ENCODE measurements at places on chromosomes 5 and 9. TPM values are rescaled to one million over a fixed set of nuclear protein-coding genes. Genes with fewer than 3 reads are reported as not detected.

The COL15A1 gene
- 8.9 TPM for total RNA-seq

The WWC1 gene
- total RNA-seq: 48.4 TPM

The FAM221B gene
- 0.25 TPM for total RNA-seq

DNA sequence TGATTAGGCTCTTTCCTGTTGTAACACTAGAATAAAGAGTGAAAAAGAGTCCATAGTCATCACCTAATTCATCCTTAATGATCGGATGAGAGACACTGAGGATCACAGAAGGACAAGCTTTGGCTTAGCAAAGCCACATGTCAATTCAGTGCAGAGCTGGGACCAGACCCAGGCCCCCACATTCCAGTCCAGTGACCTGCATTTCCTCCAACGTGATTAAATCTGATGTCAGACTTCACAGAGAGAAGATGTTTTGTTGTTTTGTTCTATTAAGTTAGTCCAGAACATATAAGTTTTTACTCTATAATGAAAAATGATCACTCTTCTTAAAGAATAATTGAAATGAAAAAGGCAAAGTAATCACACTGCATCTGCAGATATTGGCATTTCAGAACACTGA is 377.9 kb upstream of the PAPPA start:
- H3K4me1 ChIP-seq: no peaks in the 10 kb centered on the region
- H3K4me3 ChIP-seq: no peak overlapping the region
- H3K27me3 ChIP-seq: no peaks in the 10 kb centered on the region
- H3K27ac ChIP-seq: no peak overlapping the region
- no peaks in the 10 kb centered on the region for H3K36me3 ChIP-seq

GRCh38 chr5:135191084-135191826 is 157.2 kb upstream of the PITX1 start:
- no peak overlapping the region for H3K27ac ChIP-seq
- DNase-seq: peak; percentile 79
- peaks cover 51% of the 10 kb centered on the region for H3K27me3 ChIP-seq
- H3K36me3 ChIP-seq: no peaks in the 10 kb centered on the region
- H3K4me3 ChIP-seq: no peak overlapping the region
- H3K4me1 ChIP-seq: no peaks in the 10 kb centered on the region

DNA sequence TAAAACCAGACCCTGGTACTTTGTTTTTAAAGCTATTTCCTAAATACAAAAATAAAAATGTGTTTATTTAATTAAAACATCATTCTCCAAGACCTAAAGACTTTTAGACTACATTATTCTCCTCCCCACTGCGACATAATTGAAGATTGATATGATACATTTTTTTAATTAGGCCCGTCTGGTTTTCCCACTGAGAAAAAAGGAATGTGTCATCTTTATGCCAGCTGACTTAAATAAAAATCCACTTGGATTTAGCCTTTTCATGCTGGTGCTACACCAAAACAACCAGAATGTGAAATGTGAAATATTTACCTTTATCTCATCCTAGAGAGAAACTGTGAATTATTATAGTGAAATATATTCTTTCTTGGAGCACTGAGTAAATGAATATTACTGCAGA is 155.5 kb upstream of the PPP1R2B start:
- no peak for DNase-seq
- H3K36me3 ChIP-seq: no peaks in the 10 kb centered on the region
- no peak overlapping the region for H3K4me3 ChIP-seq
- no peaks in the 10 kb centered on the region for H3K27me3 ChIP-seq
- H3K4me1 ChIP-seq: no peaks in the 10 kb centered on the region

DNA sequence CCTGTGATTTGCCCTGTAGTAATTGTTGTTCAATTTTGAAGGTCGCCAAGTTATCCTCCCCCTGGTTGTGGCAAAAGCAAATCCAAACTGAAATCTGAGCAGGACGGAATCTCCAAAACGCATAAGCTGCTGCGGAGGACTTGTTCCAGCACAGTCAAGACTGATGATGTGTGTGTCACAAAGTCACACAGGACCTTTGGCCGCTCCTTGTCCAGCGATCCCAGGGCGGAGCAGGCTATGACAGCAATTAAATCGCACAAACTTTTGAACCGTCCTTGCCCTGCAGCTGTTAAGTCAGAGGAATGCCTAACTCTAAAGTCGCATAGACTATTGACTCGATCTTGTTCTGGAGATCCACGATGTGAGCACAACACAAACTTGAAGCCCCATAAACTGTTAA is 128.4 kb downstream of the PARP8 start:
- H3K4me3 ChIP-seq: no peak overlapping the region
- no peaks in the 10 kb centered on the region for H3K27me3 ChIP-seq
- no peak for DNase-seq
- H3K27ac ChIP-seq: no peak overlapping the region
- H3K4me1 ChIP-seq: no peaks in the 10 kb centered on the region

DNA sequence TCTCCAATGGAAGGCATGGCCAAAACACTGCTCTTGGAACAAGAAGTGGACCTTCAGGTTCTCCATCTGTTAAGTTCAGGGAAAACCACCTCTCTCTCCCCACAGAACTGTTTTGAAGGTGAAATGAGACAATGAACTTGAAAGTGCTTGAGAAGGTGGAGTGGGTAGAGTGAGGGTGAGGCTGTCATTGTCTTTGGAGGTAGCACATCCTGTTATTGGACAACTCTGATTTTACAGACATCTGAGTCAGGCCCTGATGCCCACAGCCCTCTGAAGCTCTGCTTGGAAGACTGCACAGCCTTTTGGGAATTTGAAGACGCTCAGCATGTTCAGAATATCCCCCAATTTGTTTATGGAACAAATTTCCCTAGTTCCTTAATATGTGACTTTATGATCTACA is 27.6 kb upstream of the TEX48 start:
- no peak overlapping the region for H3K27ac ChIP-seq
- H3K36me3 ChIP-seq: no peaks in the 10 kb centered on the region
- H3K4me3 ChIP-seq: no peak overlapping the region
- DNase-seq: no peak

GRCh38 chr5:52947208-52947607 is 41.9 kb upstream of the ITGA2 start:
- DNase-seq: no peak
- no peaks in the 10 kb centered on the region for H3K4me1 ChIP-seq
- H3K4me3 ChIP-seq: no peak overlapping the region
- H3K27ac ChIP-seq: no peak overlapping the region

DNA sequence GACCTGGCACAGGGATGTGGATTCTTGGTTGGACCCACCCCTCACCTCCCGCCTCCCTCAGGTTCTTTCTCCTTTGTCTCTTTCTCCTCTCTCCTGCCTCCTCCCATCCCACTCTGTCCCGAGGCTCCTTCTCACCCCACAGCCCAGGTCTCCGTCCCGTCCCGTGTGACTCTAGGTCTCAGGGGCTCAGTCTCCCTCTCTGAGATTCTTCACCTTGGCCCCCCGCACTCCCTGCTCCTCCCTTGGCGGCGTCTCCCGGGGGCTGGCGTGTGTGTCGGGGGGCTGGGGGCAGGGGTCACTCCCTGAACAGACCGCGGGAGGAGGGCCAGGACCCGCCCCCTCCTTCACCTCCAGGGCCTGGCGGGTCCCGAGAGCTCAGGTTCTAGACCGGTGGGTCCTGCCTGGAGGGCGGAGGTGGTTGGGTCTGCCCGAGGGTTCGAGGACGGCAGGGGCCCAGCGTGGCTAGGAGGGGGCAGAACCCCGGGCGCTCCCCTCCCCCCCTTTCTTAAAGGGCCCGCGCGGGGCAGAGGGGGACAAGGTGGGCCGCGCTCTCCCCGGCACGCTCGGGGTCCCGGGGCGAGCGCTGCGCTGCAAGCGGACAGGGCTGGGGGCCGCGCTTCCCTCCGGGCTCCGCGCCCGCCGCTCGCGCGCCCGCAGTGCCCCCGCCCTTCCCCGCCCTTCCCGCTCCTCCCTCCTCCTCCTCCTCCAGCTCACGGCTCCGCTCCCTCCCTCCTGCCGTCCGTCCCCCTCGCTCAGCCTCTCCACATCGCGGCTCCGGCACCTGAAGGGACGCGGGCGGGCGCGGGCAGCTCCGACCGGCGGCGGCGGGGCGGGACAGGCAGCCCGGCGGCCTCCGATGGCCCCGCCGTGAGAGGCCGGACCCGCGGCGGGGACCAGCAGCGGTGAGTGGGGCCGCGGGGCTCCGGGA is at the start of gene PSD2:
PSD2 (plus strand) TSS at position 735 of the 928 bp plus-strand sequence. CDS start 13,633 bp downstream, outside the sequence.
- peak; percentile 59 for DNase-seq
- no peak within 1 kb of the TSS for H3K4me3 ChIP-seq
- peaks cover 9% of the 10 kb centered on the region for H3K4me1 ChIP-seq
- H3K27me3 ChIP-seq: peaks cover 5% of the 10 kb centered on the region
- H3K36me3 ChIP-seq: no peaks in the 10 kb centered on the region
- H3K27ac ChIP-seq: no peak within 1 kb of the TSS

DNA sequence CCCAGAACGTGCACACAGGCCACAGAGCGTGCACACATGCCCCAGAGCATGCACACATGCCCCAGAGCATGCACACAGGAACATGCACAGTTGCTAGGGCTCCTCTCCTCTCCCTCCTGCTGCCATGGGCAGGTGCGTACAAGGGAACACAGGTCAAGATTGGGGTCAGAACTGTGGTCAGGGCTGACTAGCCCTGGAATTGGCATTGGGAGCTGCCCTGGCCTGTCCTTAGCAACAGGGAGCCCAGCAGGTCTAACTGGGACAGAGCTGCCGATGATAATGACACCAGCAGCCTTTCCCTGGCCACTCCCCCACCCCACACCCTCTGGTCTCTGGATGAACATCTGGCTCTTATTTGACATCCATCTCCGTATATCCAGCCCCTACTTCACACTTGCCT is 8.0 kb downstream of the PCDH1 start:
- H3K27ac ChIP-seq: peak overlapping the region; percentile 9
- H3K36me3 ChIP-seq: no peaks in the 10 kb centered on the region
- no peak for DNase-seq
- H3K27me3 ChIP-seq: peaks cover 24% of the 10 kb centered on the region
- no peak overlapping the region for H3K4me3 ChIP-seq
- H3K4me1 ChIP-seq: peaks cover 4% of the 10 kb centered on the region

DNA sequence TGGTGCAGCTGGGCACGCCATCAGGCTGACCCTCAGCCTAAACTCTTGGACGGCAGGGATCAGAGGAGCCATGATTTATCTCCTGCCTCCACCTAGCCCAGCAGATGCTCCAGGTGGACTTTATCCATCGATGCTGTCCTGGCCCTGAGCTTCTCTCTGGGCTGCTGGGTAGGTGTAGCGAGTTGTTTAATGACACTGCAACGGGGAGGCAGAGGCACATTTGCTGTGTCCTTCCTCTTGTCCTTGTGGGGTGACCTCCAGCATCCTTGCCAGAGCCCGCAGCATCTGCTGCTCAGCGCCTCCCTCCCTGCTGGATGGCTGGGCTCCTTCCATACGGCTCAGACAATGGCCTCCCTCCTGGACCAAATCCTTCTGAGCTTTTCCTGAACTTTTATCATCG is 103.1 kb upstream of the IRX4 start:
- H3K4me1 ChIP-seq: no peaks in the 10 kb centered on the region
- no peak overlapping the region for H3K4me3 ChIP-seq
- H3K27ac ChIP-seq: no peak overlapping the region
- no peak for DNase-seq
- no peaks in the 10 kb centered on the region for H3K36me3 ChIP-seq

DNA sequence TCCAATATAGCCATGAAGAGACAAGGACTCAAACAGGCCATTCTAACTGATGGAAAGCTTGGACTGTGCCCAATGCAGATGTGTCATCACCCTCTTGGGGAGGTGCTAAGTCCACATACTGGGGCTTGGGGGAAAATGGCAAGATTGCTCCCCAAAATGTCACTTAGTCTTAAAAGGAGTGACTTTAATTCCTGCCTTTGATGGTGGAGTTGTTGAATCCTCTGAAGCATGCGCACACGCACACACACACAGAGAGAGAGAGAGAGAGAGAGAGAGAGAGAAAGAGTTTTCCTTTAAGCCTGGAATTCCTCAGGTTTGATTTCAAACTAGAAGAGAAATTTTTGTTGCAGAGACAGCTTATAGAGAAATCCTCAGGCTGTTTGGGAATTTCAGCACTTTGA is 161.9 kb upstream of the GAS1 start:
- no peaks in the 10 kb centered on the region for H3K27me3 ChIP-seq
- no peak overlapping the region for H3K27ac ChIP-seq
- no peak overlapping the region for H3K4me3 ChIP-seq
- H3K4me1 ChIP-seq: peaks cover 3% of the 10 kb centered on the region

DNA sequence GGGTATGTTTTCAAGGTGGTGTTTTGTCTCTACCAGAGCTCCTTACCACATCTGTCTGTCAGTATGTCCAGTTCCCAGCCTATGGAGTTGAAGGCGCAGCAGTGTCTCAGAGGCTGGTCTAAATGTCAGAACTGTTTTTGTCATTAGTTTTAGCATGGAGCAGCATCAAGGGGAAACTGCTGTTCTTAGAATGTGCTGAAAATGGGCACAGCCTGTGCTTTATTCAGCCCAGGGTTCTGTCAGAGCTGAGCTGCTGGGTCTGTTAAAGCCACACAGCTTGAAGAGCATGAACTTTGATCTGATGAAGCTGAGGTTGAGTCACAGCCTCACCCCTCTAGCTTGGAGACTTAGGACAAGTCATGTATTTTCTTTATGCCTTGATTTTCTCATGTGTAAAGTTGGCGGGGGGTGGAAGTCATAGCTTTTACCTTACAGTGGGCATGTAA is 71.9 kb downstream of the RALGPS1 start:
- H3K27ac ChIP-seq: peak overlapping the region; percentile 35
- H3K27me3 ChIP-seq: no peaks in the 10 kb centered on the region
- peaks cover 14% of the 10 kb centered on the region for H3K4me1 ChIP-seq
- no peaks in the 10 kb centered on the region for H3K36me3 ChIP-seq
- no peak overlapping the region for H3K4me3 ChIP-seq

- H3K27me3 ChIP-seq: no peaks in the 10 kb centered on the region
- no peak overlapping the region for H3K4me3 ChIP-seq
- no peaks in the 10 kb centered on the region for H3K4me1 ChIP-seq
- H3K36me3 ChIP-seq: no peaks in the 10 kb centered on the region
These were observed 398.9 kb downstream of the EFNA5 start for GRCh38 chr5:107271682-107272350.

DNA sequence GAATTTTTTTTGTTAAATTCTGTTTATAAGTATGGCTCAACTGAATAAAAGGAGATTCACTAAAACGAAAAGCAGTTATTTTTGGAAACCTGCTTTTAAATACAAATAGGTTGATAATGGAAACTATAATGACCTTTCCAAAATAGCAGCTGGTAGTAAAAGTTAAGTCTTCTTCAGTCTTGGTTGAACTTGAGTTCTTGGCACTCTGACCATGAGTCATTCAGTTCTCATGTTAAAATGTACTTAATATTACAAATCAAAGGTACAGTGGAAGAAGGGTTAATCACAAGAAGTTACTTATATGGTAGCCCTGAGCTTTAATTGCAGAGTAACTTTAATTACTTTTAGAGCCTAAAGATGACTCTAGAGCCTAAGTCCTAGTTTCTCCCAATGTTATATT is 62.1 kb downstream of the KLF9 start:
- H3K27me3 ChIP-seq: no peaks in the 10 kb centered on the region
- no peaks in the 10 kb centered on the region for H3K4me1 ChIP-seq
- H3K36me3 ChIP-seq: peaks cover 5% of the 10 kb centered on the region
- no peak overlapping the region for H3K27ac ChIP-seq
- H3K4me3 ChIP-seq: no peak overlapping the region

DNA sequence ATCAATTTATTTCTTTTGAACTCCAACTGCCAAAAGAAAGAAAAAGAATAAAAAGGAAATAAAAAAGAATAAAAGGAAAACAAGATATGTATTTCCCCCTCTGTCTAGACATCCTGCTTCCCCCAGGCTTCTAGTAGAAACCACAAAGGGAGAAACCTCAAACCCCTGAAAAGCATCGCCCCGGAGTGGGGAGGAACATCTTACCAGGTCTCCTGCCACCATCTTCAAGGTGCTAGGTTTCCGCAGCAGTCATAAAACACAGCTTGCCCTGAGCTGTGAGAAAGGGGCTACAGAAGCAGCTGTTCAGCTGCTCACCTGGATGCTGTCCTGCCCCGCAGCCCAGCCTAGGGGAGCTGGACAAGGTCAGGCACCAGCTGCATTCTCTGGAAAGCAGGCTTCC is 487.7 kb downstream of the GADD45G start:
- H3K27me3 ChIP-seq: no peaks in the 10 kb centered on the region
- no peak overlapping the region for H3K27ac ChIP-seq
- no peaks in the 10 kb centered on the region for H3K36me3 ChIP-seq
- no peak overlapping the region for H3K4me3 ChIP-seq
- no peaks in the 10 kb centered on the region for H3K4me1 ChIP-seq

Measured in lung (tissue), 17 donors.